HAP-1 (cell line): ENCODE measurements at places on chromosomes 1 and 21.

GRCh38 chr1:3673381-3674099 lies 21.2 kb downstream of the TP73 start:
- no peak for DNase-seq

DNA sequence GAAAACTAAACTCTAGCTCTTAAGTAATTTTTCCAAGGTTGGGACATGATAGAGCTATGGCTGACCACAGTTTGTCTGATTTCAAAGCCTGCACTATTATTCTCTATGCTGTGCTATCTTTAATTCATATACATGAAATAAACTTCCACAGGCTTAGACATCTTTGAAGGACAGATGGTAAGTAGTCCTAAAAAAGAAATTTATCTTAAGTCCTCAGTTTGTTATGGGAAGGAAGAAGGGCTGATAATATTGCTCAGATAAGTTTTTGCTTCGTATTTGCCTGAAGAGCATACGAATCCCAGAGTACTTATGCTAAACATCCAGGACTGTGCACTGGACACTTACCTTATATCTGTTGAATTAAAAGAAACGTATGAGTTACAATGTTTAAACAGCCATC lies 39.6 kb downstream of the VCAM1 start:
- DNase-seq, result no peak

DNA sequence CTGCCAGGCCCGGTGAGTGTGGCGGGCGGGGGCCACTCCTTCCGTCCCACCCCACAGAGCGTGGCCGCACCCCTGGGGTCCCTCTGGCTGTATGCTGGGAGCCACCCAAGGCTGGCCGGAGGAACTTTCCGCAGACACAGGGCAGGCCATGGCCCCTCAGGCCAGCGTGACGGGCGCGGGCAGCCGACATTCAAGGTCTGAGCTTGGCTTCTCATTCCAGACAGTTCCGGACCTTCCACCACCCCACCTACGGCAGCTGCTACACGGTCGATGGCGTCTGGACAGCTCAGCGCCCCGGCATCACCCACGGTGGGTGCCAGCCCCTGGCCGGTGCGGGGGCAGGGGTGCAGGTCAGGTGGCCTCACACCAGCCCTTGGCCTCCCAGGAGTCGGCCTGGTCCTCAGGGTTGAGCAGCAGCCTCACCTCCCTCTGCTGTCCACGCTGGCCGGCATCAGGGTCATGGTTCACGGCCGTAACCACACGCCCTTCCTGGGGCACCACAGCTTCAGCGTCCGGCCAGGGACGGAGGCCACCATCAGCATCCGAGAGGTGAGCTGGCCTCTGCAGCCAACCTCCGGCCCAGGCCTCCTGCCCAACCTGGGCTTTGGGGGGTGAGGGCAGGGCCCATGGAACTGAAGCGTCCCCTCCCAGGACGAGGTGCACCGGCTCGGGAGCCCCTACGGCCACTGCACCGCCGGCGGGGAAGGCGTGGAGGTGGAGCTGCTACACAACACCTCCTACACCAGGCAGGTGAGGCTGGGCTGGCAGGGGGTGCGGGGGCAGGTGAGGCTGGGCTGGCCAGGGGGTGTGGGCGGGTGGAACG lies 7.3 kb downstream of the SCNN1D start:
- no peak for DNase-seq

- DNase-seq, result no peak
Measured at GRCh38 chr1:187283984-187284383, 455.2 kb downstream of the PLA2G4A start.

GRCh38 chr1:6471970-6472368 lies 6.0 kb upstream of the TNFRSF25 start:
- DNase-seq, result no peak
